ENCODE measurements at places on chromosomes 2 and 18.

GRCh38 chr18:13131283-13131682 is 87.3 kb upstream of the LDLRAD4 start:
- no peak for DNase-seq

DNA sequence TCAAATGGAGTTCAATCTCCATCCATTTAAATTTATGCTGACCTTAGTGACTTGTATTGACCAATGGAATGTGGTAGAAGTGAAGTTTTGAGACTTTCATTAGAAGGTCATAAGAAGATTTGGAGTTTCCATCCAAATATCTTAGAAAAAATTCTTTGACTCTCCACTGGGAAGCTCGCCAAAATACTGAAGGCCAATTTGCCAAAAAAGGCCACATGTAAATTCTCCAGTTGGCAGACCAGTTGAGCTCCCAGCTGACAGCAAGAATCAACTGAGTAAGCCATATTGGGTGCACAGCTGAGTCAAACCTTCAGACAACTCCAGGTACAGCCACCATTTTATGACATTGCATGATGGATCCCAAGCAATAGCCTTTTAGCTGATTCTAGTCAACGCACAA is 228.3 kb upstream of the SETBP1 start:
- DNase-seq = no peak

DNA sequence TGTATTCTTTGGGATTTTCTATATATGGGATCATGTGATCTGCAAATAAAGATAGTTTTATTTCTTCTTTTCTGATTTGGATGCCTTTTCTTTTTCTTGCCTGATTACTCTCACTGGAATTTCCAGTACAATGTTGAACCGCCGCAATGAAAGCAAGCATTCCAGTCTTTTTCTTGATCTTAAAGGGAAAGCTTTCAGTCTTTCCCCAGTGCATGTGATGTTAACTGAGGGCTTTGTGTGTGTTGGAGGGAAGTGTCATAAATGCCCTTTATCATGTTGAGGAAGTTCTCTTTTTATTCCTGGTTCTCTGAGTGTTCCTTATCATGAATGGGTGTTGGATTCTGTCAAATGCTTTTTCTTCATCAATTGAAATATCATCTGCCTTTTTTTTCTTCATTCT is 16.9 kb upstream of the CYBRD1 start:
- DNase-seq = no peak

DNA sequence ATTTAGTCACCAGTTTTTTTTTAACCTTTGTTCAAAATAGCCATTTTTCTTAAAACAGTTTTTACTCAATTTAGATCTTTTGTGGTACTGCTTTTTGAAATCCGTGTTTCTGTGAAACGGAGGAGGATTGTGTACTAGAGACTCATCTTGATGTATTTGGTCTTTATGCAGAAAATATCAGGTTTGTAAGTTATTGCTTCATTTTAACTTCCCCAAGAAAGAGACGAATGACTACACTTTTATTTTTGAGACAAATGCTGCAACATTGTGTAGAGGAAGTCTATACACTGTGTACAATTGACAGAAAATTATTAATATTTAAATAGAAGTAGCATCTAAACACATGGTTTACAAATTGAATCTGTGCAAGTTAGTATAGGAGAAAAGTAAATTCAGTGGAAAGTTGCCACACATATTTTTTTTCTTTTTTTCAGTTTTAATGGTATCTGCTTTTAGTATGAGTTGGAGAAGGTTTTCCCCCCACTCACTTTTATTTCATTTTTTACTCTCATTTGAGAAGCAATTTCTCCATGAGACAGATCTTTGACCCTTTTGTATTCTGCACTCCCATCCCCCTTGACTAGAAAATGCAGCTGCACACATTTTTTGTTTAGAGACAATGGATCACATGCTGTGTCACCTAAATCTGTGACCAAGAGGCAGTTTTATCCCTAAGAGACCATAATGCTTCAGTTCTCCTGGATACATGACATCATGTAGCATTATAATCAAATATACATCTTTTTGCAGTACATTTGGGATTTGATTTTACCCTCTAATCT is 200.8 kb upstream of the STON1 start:
- DNase-seq = peak; percentile 27

DNA sequence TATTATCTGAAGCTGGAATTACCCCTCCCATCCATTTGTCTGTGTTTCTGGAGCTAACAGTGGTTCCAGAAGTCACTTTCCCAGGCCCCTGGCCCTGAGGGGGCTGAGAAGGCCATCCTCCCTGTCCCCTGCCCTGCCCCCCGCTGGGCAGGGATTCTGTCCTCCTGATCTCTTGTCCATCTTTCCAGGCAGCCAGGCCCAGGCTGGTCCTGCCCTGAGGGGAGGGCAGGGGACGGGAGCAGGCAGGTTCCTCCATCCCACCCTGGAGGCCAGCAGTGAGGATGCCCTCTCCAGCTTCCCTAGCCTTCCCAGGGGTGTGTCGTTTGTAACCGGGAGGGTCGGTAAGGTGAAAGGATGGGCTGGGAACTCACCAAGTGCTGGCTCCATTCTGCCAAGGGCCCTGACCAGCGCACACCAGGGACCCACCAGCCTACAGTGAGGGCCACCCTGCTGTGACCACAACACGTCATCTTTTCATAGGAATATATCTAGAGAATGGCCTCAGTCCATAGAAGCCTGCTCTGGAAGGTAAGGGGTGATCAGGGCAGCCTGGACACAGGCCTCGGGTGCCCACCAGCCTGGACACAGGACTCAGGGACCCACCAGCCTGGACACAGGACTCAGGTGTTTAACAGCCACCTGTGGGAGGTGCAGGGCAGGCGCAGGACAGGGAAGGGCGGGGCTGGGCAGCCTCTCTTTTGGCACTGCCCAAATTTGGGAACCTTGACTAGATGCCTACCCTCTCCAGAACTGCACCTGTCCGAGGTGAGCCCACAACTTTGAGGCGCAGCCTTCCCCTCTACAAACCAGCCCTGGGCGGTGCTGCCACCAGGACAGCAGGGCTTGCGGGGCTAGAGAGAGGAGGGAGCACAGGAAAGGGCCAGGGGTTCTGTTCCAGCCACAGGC is 35.8 kb upstream of the GPC1 start:
- no peak for DNase-seq

- DNase-seq = no peak
Observed at GRCh38 chr2:42998721-42999120, 206.3 kb upstream of the HAAO start.

- DNase-seq = no peak
Observed at GRCh38 chr2:28577791-28578680, 82.2 kb downstream of the PLB1 start.

DNA sequence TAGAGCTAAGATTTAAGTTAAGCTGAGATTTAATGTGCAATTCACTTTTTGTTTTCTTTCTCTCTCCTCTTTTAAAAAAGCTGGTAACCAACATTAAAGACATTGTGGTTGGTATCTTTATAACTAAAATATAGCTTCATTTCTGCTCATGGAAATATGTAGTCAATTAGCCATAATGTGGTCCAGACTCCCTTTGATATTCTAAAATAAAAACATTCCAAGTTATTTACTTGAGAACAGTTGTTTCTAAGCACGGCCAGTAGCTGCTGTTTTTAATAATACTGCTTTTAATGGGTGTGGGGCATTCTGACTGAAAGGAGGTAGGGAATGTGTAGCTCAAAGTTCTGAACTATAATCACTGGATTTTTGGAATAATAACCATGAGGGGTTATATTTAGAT is 183.3 kb upstream of the FBXO11 start:
- no peak for DNase-seq

DNA sequence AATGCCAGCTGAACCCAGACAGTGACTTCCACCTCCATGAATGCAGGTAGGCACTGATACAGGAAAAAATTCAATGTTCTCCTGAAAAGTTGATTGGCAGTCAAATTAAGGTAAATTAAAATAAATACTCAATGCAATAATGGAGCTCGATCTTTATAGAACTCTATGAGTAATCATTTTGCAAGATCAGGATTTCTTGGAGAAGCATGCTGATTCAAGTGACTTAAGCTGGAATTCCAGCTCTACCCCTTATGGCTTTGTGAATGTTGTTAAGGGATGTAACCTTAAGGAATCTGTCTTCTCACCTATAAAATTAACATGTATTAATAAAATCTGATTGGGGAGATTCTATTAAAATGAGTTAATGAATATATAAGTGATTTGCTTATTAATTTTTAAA is 145.1 kb downstream of the QPCT start:
- no peak for DNase-seq

GRCh38 chr2:188450732-188451483 is 159.2 kb downstream of the GULP1 start:
- no peak for DNase-seq

- DNase-seq = no peak
Observed at GRCh38 chr2:30865243-30865642, 58.0 kb upstream of the CAPN13 start.

GRCh38 chr2:27807476-27807875 is 36.0 kb downstream of the MRPL33 start:
- no peak for DNase-seq

DNA sequence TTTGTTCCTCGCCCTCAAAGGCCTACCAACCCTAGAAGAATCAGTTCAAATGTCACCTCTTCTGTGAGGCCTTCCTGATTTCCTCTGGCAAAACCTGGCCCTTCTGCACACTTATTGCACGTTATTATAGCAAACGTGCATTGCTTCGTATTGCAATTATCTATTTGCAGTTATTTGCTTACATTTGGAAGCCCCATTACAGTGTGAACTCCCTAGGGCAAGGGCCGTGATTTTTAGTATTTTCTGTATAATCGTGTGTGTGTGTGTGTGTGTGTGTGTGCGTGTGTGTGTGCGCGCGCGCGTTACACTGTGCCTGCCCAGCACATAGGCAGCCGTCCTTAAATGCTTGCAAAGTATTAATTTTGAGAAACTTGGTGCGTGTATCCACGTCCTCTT is 460 bp upstream of the SEMA4F start:
- no peak for DNase-seq

GRCh38 chr2:285531-285930 is 2.4 kb downstream of the ALKAL2 start:
- DNase-seq = no peak

Data from GF-D8 (cell line).